ENCODE measurements at places on chromosomes 16 and 17. TPM values are rescaled to one million over a fixed set of nuclear protein-coding genes. Genes with fewer than 3 reads are reported as not detected.

KRTAP2-1 gene
- total RNA-seq = not detected

CACNA1H gene
- total RNA-seq = 0.26 TPM

ALOX15B gene
- not detected for total RNA-seq

EVPLL gene
- not detected for total RNA-seq

IRX6 gene
- total RNA-seq = not detected

AOC2 gene
- total RNA-seq = 1.7 TPM
